ENCODE measurements at places on chromosomes 12 and 14.

DNA sequence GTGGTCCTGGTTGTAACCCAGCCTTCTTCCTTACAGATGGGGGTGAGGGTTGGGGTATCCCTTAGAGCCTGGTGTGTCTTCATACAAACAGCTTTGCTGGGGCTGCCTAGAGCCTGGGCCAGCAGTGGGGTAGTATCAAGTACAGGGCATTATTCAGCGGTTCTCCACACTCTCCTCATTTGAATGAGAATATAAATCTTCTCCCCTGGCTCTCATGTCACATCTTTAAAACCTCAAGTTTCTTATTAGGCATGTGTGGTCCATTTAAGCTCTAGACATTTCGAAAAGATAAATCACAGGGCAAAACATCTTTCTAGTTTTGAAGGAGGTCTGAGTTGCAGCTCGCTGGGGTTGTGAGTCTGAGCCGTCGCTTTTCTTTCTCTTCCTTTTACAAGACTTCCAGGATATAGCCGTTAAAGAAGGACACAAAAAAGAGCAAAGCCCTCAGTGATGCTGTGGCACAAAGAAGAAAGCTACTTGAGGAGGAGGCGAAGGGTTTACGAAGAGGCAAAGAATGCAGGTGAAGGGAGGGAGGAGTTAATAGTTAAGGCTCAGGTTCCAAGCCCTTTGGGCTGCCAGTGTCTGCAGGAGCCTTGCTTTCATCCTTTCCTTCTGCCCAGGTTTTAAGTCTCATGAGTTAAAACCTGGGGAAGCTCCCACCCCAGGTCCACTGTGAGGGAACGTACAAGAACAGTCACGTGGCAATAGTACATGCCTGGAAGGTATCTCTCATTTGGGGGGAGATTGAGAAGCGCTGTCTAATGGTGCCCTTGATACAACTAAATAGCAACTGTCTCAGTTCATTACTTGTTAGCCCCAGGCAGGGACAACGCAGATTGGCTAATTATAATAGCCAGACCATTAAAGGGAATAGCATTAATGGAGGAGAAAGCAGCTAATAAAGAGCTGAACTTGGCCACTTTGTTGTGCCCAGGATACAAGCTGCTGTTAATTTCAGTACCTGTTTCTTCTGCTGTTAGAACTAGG, 94.2 kb downstream of the ETV6 start:
- DNase-seq = no peak

DNA sequence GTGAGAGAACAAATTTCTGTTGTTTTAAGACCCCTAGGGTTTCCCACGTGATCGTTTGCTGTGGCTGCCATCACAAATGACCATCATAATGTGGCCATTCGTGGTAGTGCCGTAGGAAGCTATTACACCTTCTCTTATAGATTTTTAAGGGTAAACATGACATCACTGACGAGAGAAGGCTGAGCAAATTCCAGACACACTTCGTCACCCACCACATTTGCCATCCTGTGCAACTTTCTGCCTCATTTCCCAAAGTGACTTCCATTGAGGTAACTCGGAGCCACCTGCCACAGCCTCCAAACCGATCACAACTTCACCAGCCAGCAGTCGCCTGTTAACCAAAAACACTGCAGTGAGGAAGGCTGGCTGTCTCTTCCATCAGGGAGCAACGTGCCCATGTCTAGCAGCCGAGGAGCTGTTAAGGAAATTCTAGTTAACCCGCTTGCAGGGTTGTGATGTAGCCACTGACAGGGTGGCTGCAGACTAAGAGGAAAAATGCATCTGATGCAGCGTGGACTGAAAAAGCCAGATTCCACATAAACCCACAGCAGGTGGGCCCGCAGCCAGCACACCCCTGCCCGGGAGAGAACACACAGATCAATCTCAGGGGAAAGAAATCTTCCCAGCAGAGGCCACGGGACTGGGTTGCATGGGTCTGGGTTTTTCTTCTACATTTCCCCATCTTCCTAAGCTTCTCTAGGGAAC, 44.6 kb downstream of the CCDC85C start:
- DNase-seq = no peak

DNA sequence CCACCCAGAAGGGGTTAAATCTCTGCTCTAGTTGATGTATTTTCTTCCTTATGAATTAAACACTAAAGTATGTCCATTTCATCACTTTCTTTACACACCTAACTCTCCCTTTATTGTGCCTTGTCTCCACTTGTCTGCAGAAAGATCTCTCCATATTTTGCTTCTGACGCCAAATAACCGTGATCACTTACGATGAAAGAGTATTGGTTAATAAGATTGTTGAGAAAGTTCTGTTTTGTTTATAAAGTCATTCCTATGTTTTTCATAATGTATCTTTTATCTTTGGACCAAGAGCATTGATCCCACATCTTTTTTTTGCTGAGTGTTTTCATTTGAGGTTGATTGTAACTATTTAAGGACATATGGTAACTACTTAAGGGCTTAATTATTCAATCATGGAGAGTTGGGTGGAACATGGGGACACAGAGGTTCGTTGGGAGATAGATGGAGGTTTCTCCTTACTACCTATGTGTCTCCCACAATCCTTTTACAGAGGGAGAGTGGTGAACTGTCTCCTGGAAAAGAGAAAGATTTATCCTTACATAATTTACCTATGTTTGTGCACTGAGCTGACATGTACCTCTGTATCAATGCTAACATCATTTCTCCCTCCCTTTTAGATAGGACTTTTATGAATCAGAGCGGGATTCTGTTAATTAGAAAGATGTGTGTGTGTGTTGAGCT, 120.7 kb upstream of the SLC38A2 start:
- peak; percentile 69 for DNase-seq

DNA sequence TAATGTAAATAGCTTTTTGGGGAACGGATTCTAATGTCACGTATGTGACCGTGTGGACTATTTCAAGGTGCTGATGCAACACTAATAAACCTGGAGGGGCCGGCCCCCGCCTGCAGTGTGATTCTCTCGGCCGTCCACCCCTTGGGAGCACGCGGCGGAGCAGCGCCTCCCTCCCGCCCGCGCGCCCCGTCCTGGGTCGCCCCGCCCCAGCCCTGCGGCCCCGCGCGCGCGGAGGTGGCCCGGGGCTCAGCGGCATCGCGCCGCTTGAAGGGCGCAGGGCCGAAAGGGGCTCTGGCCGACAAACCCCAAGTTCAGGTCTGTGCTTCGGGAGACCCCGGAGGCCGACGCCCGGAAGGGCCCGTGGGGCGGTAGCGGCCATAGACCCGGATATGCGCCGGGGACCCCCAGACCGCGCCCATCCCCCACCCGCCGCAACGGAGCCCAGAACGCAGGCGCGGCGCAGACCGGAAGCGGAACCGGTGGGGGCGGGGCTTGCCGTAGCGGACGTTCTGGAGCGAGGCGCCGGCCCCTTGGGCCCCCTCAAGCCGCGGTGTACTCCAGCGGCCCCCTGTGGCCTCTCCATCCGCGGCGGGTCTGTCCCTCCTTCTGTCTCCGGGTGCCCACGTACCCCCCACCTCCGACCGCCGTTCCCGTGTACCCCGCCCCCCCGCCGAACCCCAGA, at the start of gene TEX22:
Gene TEX22, plus strand, starts transcription at position 495 of the 682 bp plus-strand sequence. CDS start 803 bp downstream, outside the sequence.
- DNase-seq = peak; percentile 67

- no peak for DNase-seq
These were observed 293.4 kb downstream of the NPAS3 start for GRCh38 chr14:33232031-33232430.

GRCh38 chr14:45359746-45360145, 106.7 kb upstream of the MIS18BP1 start:
- DNase-seq = no peak

GRCh38 chr14:50719911-50720759, 52.0 kb upstream of the SAV1 start:
- DNase-seq = no peak

DNA sequence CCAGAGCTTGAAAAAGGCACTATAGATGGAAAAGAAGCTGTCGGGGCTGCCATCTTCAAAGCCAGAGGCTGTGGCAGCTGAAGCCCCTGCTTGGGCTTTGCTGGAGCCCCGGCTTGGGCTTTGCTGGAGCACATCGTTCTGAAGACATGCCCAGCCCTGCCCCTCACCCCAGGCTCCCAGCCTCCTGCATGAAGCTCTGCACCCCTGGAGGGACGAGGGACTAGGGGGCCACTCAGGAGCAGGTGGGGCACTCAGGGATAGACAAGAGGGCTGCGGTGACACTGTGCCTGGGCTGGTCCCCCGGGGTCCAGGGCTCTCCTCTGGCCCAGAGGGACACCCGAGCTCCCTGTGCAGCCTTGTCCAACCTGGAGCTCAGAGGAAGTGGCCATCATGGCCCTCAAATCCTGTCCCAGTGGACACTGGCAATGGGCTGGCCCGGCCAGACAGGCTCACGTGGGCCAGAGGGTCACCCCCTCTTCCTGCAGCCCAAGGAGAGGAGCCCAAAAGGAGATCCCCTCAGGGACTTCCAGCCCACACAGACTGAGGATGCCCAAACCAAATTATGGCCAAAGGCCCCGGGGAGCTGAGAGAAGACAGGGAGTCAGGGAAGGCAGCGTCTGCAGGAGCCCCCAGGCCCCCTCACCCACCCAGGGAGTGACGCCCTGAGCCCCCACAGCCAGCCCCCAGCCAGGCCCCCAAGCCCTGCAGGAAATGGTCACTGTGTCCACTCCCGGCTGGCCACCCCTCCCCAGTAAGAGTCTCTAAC, 23.1 kb upstream of the C14orf180 start:
- DNase-seq = no peak

DNA sequence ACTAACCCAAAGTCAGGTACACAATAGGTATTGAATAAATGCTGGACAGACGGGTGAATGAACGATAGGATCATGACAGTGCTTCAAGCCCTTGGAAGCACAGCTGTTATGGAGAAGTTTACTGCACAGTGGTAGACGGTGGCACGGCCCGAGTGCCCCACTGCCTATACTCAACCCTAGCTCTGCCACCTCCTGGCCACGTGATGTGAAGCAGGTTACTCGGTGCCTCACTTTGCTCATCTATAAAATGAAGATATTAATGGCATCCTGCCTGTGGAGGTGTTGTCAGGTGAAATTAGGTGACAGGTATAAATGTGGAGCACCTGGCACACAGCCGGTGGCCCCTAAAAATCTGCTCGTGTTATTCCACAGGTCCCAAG, 5.8 kb downstream of the ASB2 start:
- DNase-seq = peak; percentile 19

DNA sequence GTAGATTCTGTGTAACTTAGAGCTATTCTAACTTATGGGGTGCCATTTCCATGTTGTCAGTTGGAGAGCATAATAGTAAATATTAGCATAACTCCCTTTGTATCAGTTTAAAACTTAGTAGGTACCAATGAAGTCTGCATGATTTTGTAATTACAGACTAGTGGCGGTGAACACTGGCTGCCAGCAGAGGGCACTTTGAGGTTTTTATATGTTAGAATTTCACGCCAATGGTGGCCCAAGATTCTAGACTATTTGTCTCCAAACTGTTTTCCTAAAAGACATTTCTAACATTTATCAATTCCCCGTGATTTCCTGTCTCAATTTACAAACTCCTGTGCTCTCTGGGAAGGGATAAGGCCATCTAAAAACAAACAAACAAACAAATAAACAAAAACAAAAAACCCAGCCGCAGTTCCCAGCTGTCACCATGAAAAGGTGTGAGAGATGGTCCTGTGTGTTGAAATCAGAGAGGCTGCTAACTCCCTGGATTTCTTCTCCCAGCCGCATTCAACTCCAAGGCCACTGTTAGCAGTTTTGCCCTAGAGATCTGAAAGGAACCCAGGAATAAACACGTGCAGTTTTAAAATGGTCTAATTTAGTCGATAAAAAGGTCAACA, 57.6 kb downstream of the BRMS1L start:
- DNase-seq = peak; percentile 26
